ENCODE measurements at places on chromosomes 5 and 9. TPM values are rescaled to one million over a fixed set of nuclear protein-coding genes. Genes with fewer than 3 reads are reported as not detected.

Gene PTCD2
- total RNA-seq = 19.8 TPM

Gene TMEM174
- not detected for total RNA-seq

Gene PLPPR1
- 10.9 TPM for total RNA-seq

Gene CARD6
- 2.4 TPM for total RNA-seq

Gene ISL1
- not detected for total RNA-seq

Gene HABP4
- total RNA-seq = 62.3 TPM

Gene PLEKHG4B
- total RNA-seq = 0.11 TPM

Gene TMEM215
- 0.46 TPM for total RNA-seq

Gene TRIM36
- total RNA-seq = 35.6 TPM

Gene PPP3R2
- 0.97 TPM for total RNA-seq

Measured in dorsolateral prefrontal cortex (tissue), 122 donors.